ENCODE measurements at places on chromosomes 1 and 21.

DNA sequence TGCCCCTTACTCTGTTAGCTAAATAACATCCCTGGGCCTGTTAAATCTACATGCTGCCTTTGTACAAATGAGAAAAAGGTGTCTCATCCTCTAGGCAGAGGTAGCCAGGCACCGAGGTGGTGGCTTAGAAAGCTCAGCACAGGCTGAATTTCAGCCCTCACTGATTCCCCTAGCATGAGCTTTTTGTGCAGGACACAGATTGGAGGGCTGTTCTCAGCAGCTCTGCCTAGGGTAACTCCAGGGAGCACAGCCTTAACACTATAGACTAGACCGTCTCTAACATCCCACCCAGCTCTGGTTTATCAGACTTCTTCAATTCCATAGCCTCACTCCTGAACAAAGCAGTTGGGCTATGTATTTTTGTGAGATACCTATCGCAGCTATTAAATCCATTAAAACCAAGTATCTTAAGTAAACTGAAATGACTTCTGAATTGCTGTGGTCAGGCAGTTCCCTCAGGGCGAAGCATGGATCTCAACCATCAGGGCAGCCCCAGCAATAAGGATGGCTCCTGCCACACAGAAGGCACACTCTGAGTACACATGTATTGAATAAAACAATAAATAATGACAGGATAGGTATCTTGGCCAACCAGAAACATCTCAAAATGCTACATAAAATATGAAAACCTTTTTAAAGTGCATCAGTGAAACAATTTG is 14.8 kb downstream of the S100A6 start:
- no peak for DNase-seq

DNA sequence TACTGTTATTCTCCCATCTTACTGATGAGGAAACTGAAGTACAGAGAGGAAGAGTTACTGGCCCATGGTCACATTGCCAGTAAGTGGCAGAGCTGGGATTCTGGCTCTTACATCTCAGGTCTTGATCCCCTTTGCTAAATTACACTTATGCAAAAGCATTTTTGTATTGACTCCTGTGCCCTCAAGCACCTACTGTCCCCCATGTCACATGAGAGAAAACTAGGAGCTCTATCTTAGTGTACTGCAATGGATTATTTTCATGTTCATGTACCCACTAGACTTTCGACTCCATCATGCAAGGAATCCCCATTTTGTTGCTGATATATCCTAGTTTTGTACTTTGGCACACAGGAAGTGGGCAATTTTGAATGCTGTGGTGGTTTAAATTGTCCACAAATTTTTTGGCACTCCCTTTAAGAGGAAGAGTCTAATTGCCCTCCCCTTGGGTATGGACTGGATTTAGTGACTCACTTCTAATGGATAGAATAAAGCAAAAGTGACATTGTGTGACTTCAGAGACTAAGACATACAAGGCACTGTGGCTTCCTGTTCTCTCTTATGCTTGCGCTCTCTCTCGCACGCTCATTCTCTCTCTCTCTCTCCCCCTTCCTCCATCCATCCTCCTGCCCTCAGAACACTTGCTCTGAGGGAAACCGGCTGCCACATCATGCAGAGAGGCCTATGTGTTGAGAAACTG is 43.5 kb upstream of the JAK1 start:
- no peak for DNase-seq

DNA sequence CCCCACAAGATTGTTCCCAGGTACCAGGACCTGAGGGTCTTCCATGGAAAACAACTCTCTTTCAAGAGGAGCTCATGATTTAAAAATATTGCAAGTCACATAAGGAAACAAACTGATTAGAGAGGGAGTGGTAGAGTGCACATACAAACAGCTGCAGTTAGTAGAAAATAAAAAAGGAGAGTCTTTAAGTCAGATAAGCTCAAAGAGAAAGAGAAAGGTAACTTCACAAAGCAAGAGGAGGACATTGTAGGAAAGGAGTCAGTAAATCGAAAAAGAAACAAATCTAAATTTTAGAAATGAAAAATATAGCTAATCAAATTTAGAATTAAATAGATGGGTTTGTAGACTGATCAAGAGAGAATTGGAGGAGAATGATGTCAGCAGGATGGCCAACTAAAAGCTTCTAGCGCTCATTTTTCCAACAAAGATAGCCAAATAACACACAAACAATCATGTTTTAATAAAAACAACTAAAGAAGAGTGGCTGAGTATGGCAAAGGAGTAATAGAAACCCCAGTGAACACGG is 86.1 kb upstream of the CD53 start:
- no peak for DNase-seq

- DNase-seq, result peak; percentile 92
Observed at GRCh38 chr1:27671964-27672749, at the start of gene IFI6. TSS of gene IFI6 (minus strand) at chr1:27672192. CDS start at chr1:27669314, 2,878 bp downstream.

- no peak for DNase-seq
Observed at GRCh38 chr1:29456685-29457435, 220.5 kb downstream of the PTPRU start.

DNA sequence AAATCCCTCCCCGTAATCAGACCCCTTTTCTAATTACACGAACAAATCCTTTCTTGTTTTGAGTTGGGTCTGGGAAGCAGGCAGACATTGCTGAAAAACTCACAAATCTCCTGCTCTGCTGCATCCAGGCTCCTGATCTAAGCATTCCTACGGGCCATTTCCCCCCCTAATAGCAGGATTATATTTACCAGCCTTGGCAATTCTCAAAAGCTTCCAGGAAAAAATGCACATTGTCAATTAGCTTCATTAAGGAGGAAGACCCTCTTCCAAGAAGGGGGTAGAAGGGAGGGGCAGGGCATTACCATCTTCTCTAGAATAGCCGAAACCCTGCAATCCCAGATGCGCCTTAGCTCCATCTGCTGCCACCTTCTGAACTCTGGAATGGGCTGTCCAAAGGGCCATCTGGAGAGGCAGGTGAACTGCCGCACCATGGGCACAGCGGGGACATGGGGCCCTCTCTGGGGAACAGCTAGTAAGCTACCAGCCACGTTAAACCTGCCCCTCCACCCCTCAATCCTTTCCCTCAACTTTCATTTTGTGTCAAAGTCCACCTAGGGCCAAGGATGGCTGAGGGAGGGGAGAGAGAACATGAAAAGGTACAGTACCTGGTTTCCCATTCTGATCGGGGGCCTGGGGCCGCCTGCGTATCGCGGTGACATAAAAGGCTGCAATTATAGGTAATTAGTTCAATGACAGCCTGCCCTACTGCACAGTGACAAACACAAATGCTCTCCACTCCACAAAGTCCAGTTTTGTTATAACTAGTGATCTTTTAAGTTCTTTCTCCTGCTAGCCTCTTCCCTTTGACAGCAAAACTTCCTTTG is 56.8 kb downstream of the MRPL37 start:
- no peak for DNase-seq

Measured in GDM1 (cell line).